HFFc6 (cell line): ENCODE measurements at places on chromosomes 11 and 22. TPM values are rescaled to one million over a fixed set of nuclear protein-coding genes. Genes with fewer than 3 reads are reported as not detected.

Gene ISX
- not detected in 3 replicates for total RNA-seq

Gene CRYBB3
- total RNA-seq, result not detected in 3 replicates

Gene IL17REL
- total RNA-seq, result not detected in 3 replicates

Gene TEX54
- not detected in 3 replicates for total RNA-seq

Gene CYB561A3
- total RNA-seq, result 38.7 to 56.6 TPM (median 46.3 TPM) in 3 replicates

Gene OR6T1
- total RNA-seq, result not detected in 2 replicates

Gene OR51B4
- not detected in 3 replicates for total RNA-seq

Gene TESMIN
- 4.6 and 6.1 TPM in 2 replicates for total RNA-seq

Gene GAS2
- total RNA-seq, result 0.36 to 0.64 TPM (median 0.46 TPM) in 3 replicates

Gene CSF2RB
- 0.55 and 2.6 TPM in 2 replicates for total RNA-seq

Gene SMCO4
- 8.9 to 10.5 TPM (median 10.0 TPM) in 3 replicates for total RNA-seq

Gene ANKK1
- not detected in 2 replicates for total RNA-seq

Gene MLC1
- total RNA-seq, result not detected in 2 replicates

Gene HIPK3
- total RNA-seq, result 44.7 to 48.4 TPM (median 45.6 TPM) in 3 replicates
